Activated naive CD8-positive, alpha-beta T cell treated with anti-CD3 and anti-CD28 coated beads for 36 hours (primary cell): ENCODE measurements at places on chromosomes 11 and 22. TPM values are rescaled to one million over a fixed set of nuclear protein-coding genes. Genes with fewer than 3 reads are reported as not detected.

CCDC73 gene
- total RNA-seq = 0.20 TPM

MS4A4A gene
- not detected for total RNA-seq

C11orf87 gene
- not detected for total RNA-seq

SLC17A6 gene
- total RNA-seq = not detected

C22orf15 gene
- total RNA-seq = 0.33 TPM
